Mesenteric fat pad (tissue), 1 donor: ENCODE measurements at places on chromosomes 1 and 21. TPM values are rescaled to one million over a fixed set of nuclear protein-coding genes. Genes with fewer than 3 reads are reported as not detected.

- DNase-seq = no peak
Observed at GRCh38 chr1:208045463-208046260, 134.7 kb upstream of the CD34 start.

- DNase-seq = no peak
Observed at GRCh38 chr1:81337226-81337625, 463.5 kb upstream of the ADGRL2 start.

The TAS1R1 gene
- not detected for total RNA-seq

The SLC35E2B gene
- 27.7 TPM for total RNA-seq

DNA sequence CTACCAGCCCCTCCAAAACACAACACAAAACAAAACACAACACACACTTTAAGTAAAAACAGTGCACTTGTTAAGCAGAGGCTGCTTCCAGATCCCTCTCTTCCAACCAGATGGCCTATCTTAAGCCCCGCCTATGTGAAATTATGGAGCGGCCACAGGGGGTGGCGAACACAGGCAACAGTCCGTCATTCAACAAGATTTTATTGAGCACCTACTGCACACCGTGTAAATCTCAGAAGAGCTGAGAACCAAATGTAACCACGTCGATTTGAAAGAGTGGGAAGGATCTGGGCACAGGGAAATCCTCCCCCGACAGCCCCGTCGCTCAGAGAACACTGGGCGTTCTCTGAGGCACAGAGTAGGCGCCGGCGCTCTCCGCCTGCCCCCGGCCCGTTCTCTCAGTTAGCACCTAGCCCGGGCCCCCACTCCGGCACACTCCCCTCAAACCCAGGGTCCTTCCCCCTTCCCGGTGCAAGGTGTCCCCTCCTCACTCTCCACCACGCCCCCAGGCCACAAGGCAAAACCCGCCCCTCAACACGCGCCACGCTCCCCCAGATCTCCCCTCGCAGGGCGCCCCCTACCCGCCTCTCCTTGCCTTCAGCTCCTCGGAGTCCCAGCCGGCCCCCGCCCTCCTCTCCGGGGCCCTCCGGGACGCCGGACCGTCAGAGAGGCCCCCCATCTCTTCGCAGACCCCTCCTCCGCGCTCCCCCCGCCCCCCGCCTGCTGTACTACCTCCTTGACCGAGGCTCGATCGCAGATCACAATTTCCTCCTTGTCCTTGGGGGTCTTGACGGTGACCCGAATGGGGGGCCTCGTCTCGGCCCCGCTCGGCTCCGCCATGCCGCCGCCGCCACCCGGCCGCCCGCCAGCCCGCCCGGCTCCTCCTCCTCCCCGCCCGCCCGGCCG, 483 bp downstream of the UBQLN4 start:
- no peak for DNase-seq
